ENCODE measurements at places on chromosomes 4 and X.
A peak's percentile ranks its signal among the peaks of the same experiment; 100 is the strongest.

DNA sequence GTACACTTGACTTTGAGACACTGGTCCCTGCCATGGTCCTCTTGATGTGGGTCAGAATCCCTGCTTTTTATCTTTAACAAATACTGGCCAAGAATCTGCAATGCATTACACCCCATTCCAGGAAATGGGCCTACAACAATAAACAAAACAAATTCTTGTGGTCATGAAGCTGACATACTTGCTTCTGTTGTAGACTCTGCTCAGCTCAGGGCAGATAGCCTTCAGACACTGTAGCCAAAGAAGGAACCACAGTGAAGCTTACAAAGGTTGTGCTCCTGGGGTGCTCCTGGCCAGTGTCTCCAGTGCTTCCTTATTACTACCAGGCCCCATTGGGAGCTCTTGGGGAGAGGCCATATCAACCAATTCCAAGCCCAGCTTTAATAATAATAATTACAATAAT lies 21.8 kb downstream of the KIAA1210 start:
- no peak for DNase-seq

- no peak for DNase-seq
Observed at GRCh38 chr4:34323549-34324320, 1920.6 kb downstream of the ARAP2 start.

DNA sequence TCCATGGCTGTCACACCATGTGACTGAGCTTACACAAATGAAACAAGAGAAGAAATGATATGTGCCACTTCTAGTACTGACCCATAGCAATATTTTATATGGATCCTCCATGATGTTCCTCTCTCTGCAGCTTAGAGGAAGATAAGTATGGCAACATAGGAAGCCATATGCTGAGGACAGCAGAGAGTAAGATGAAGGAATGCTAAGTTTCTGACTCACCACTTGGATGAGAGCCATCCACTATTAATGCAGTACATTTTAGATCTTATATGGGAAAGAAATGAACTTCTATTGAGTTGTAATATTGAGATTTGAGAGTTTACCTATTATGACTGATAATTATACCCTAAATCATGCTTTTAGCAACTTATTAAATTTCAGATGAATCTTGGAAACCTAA lies 386.9 kb upstream of the MAOA start:
- DNase-seq: no peak

- DNase-seq: no peak
Observed at GRCh38 chr4:16496501-16496900, 270.2 kb upstream of the TAPT1 start.

GRCh38 chr4:86664959-86665358 lies 70.8 kb downstream of the PTPN13 start:
- no peak for DNase-seq

- DNase-seq: no peak
Observed at GRCh38 chr4:108662629-108663028, 12.2 kb downstream of the OSTC start.

GRCh38 chr4:141391293-141391692 lies 170.6 kb downstream of the ZNF330 start:
- DNase-seq: no peak

DNA sequence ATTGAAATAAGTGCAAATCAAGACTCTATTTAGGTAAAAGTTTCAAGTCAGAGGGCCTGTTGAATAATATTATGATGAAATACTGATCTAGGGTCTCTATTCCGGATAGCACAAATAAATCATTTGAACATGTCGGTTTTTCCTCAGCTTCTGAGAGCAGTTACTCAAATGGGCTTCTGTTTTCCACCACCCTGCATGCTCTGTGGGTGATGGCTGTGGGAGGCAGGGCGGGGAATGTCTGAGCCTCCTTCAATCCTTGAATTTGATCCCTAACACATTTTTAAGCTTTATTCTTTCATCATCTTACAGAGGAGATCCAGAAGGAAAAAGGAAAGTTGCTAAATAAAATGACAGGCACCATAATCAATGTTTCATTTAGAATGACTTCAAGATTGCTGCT lies 8.5 kb downstream of the UNC5C start:
- DNase-seq: no peak

DNA sequence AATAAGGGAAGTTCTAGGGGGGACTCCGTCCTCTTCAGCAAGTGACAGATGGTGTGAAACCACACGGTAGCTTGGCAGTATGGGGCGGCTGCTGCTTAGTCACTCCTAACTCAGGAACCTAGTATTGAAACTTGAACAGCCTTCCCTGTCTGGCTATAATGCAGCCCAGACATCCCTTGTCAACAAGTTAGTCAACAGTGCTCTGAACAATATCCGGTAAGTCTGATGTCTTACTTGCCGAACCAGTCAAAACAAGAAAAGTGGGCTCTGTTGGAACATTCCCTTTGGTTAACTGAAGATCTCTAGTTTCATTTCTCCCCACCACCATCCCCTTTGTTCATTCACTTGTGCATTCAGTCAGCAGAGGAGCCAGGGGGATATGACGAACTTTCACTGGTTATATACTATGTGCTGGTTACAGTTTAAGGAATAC lies 18.7 kb upstream of the CXCL13 start:
- DNase-seq: no peak

GRCh38 chr4:140877781-140878180 lies 121.6 kb upstream of the TBC1D9 start:
- DNase-seq: no peak

GRCh38 chrX:12975991-12976558 lies 1.2 kb downstream of the TMSB4X start:
- peak; percentile 42 for DNase-seq

GRCh38 chr4:189204616-189205015 lies 736.1 kb upstream of the FRG1 start:
- DNase-seq: no peak

- DNase-seq: no peak
Observed at GRCh38 chr4:133439830-133440229, 290.7 kb downstream of the PCDH10 start.

DNA sequence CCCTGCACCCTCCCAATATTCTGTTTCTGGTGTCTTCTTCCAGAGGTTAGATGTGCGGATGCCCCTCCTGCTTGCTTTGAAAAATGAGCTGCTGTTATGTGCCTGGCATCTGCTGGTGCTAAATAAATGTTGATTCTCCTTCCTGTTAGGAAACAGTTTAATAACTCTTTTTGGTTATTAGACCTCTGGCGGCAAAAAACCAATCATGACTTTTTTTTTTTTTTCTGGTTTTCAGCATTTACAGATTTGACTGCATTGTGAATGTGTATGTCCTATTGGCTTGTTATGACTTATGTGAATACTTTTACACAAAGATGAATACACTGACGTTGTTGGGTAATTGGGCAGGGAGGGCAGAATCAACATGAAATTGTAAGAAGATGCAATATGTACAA lies 13.6 kb upstream of the TMEM156 start:
- DNase-seq: no peak

DNA sequence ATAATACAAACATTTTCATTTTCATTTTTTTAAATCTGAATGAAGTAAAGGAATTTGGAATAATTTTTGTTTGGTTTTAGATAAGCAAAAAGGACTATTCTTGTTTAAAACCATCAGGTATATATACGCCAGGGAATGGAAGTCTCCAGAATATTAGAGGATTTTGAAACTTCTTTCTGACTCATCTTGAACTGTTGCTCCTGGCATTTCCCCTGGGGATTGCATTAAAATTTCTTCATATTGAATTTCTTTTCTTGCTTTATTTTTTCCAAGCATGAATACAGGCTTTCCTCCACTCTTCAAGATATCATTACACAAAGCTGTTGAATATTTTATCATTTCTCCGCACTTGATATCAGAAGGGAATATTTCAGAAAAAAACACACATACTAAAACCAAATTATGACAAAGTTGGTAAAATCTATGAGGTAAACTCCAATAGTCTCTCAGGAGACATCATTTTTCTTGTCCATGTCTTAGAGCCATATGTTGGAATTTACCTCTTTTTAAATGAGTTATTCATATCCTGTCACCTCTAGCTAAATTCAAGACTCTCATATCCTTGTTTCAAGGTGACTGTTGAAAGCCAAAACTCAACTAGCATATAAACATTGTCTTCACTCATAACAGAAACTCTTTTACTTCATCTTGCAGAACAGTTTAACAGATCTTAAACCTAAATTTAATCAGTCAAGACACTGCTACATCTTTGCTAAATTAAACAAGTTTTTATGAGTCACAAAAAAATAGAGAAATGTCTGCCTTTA lies 20.7 kb upstream of the CSN1S1 start:
- no peak for DNase-seq

- DNase-seq: no peak
Observed at GRCh38 chr4:142236268-142236667, 599.9 kb downstream of the IL15 start.

GRCh38 chrX:19629541-19629940 lies 114.2 kb upstream of the MAP3K15 start:
- no peak for DNase-seq

DNA sequence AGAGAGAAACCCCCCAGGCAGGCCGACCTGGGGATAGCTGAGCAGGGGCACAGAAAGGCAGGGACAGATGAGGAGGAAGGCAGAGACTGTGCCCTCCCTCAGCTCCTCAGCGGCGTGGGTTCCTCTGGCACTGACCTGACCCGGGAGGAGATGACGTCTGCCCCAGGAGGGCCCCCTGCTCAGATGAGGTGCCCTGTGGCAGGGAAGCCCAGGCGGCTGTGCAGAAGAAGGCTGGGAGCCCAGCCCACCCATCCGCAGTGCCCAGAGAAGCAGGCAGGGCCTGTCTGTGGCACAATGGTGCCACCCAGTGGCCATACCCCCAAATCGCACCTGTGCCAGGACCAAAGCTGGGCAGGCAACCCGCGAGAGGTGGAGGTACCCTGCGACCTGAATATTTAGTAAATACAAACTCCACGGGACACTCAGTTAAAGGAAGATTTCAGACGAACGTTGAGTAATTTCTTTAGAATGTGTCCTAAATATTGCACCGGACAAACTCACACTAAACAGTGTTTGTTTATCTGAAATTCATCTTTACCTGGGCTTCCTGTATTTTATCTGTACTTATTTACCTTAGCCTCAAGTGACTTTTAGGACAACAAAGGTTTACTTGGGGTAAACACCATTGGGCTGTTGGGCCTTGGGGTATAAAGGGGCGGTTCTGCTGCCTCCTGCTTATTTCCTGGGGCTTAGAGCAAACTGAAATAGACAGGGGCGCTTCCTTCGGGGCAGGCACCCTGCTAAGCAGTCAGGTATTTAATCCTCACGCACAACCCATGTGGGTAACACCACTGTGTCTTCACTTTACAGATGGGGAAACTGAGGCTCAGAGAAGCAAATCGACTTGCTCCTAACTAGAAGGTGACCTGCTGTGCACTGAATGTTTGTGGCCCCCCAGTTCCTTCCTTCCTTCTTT lies 46.5 kb upstream of the HMX1 start:
- no peak for DNase-seq

DNA sequence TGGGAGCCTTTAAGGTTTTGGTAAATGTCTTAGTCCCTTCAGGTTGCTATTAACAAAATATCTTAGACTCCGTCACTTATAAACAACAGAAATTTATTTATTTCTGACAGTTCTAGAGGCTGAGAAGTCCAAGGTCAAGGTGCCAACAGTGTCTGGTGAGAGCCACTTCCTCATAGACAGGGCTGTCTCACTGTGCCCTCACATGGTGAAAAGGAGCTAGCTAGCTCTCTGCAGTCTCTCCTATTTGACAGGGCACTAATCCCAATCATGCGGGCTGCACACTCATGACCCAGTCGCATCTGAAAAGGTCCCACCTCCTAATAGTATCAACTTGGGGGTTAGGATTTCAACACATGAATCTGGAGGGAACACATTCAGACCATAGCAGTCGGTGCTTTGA lies 63.4 kb upstream of the KLF3 start:
- peak; percentile 1 for DNase-seq

DNA sequence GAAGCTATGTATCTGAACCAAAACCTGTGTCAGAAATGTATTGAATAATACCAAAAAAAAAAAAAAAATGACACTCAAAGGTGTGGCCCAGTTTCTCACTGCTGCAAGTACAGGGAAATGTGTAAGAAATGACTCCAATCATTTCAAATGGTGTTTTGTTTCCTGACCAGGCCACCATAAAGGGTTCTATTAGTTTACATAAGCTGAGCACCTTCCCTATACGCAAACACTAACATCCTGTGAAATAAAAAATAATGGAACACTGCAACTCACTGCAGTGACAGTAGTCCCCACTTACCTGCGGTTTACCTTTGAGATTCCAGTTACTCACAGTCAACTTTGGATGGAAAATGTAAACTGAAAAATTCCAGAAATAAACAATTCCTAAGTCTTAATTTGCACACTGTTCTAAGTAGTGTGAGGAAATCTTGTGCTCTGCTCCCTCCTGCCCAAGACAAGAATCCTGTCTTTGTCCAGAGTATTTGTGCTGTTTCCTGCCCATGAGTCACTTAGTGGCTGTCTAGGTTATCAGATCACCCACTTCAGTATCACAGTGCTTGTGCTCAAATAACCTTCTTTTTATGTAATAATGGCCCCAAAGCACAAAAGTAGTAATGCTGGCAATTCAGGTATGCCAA lies 265.3 kb downstream of the RCHY1 start:
- peak; percentile 85 for DNase-seq

DNA sequence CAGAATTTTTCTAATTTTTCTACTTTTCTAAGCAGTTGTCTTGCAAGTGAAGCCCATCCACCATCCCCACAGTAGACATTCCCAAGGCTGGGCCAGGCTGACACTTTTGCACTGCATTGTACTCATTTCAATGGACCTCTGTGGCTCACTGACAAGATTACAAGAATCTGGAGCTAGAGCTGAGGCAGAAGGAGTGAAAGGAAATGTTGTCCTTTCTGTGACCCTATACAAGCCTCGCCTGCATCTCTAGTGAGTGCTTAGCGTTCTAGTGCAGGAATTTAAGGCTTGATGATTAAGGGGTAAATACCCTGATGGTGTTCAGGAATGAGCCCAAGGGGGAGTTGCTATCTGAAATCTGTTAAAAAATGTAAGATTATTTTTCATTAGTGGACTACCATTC lies 6.3 kb downstream of the MAGED1 start:
- DNase-seq: no peak

GRCh38 chrX:129478516-129478915 lies 44.8 kb downstream of the SMARCA1 start:
- DNase-seq: no peak

GRCh38 chr4:26323821-26324220 lies 3.0 kb downstream of the RBPJ start:
- DNase-seq: no peak

DNA sequence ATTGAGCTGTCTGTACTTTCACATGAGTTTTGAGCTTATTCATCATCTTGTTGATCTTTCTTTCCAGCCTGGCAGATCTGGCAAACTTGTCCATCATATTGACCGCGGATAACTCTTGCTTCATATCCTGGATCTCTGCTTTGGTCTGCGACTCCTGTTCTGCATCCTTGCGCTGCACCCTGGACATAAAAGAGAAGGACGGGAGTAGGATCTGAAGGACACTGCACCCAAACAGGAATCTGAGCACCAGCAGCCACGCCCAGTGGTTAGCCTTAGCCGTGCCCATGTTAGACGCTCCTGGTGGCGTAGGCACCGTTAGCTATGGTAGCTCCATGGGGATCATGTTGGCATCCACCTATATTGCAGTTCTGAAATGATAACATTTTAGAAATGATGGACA lies 56.6 kb downstream of the LARP7 start:
- DNase-seq: no peak

Measured in NCI-H748 treated with DMSO at 0.1 percent for 48 hours (cell line).